ENCODE measurements at places on chromosomes 12 and 14. TPM values are rescaled to one million over a fixed set of nuclear protein-coding genes. Genes with fewer than 3 reads are reported as not detected.

- no peak for DNase-seq
These were observed 59.5 kb upstream of the IGF1 start for GRCh38 chr12:102539651-102540553.

- DNase-seq, result peak; percentile 97
These were observed 11.7 kb upstream of the FBXL14 start for GRCh38 chr12:1606021-1606622.

Gene SLC25A47
- not detected for total RNA-seq

- DNase-seq, result no peak
These were observed 93.8 kb downstream of the PTPRB start for GRCh38 chr12:70543444-70543843.

DNA sequence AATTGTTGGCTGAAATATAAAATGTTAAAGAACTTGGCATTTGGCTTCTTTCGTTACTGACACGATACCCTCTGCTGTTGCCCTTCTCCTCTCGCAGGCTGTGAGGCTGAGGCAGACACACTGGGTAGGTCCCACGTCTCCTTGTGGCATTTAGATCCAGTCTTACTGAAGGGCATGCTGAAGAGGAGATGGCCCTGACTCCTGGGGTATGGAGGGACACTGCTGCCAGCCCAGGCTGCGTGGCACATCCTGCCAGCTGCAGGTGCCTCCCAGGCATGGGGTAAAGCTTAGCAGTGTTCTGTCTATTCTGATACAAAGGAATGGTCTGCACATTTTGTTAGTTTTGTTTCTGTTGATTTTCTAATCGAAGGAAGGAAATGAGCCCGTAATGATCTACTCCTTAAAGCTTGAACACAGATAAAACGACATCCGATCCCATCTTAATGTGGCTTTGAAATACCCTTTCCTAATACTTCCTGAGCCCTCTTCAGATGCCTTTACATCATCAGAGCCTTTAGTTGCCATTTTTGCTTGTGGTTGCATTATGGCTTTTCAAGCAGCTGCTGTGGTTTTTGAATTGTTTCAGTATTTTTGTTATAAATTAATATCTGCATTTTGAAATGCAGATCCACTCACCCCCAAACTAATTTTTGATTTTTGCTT is 61.1 kb downstream of the WDR20 start:
- DNase-seq, result no peak
